ENCODE measurements at places on chromosomes 1 and 21.

- H3K36me3 ChIP-seq: no peaks in the 10 kb centered on the region
- no peak for DNase-seq
- H3K27ac ChIP-seq: no peak overlapping the region
- H3K27me3 ChIP-seq: no peaks in the 10 kb centered on the region
- H3K4me3 ChIP-seq: no peak overlapping the region
Observed at GRCh38 chr1:70072231-70072751, 133.1 kb downstream of the LRRC40 start.

DNA sequence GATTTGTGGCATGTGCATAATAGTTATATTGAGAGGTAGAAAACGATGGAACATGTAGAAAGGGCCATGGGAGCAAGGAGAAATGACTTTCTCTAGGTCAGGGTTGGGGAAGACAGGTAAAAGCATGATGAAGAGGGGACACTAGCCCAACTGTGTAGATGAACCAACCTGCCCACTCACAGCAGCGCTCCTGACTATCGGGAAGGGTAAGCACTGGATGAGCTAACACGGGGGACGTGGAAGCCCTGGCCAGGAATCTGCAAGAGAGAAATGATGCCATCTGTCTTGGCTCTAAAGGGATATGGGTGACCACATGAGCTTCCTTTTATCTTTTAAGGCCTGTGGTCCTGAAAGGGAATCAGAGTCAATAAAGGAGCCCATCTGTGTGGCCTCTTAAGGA, 36.2 kb upstream of the TMEM125 start:
- peaks cover 3% of the 10 kb centered on the region for H3K4me1 ChIP-seq
- H3K36me3 ChIP-seq: no peaks in the 10 kb centered on the region
- H3K27ac ChIP-seq: no peak overlapping the region
- DNase-seq: no peak
- H3K27me3 ChIP-seq: peaks cover 2% of the 10 kb centered on the region

DNA sequence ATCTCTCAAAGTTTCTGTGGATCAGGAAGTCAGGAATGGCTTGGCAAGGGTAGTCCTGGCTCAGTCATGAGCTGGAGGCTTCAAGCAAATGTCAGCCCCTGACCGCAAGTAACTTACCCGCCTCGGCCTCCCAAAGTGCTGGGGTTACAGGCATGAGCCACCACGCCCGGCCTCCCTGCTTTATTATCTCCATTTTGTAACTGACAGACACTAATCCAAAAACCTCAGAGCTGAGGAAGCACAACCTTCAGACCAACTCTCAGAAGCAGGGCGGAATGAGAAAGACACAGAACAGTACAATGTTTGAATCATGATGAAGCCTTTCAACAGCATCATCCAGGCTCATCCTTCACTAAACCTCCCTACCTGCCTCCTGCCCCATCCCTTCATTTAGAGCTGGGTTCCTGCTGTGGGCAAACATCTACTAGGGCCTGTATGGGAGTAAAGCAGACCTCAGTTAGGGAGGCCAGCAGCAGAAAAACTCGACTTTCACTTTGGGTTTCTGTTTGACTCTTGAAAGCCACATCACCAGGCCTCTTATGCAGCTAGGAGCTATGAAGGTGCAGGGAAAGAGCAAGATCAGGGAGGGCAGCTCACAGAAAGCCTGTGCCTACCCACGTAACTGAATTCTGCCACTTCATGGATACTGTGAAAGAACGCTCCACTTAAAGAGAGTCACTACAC, 84.4 kb upstream of the RAB4A start:
- H3K27me3 ChIP-seq: peaks cover 6% of the 10 kb centered on the region
- H3K4me3 ChIP-seq: no peak overlapping the region
- DNase-seq: peak; percentile 31
- no peaks in the 10 kb centered on the region for H3K36me3 ChIP-seq

GRCh38 chr1:24926563-24927249, 3.4 kb downstream of the RUNX3 start:
- H3K27ac ChIP-seq: peak overlapping the region; percentile 72
- H3K4me3 ChIP-seq: peak overlapping the region; percentile 93
- peaks cover 82% of the 10 kb centered on the region for H3K36me3 ChIP-seq
- no peak for DNase-seq

DNA sequence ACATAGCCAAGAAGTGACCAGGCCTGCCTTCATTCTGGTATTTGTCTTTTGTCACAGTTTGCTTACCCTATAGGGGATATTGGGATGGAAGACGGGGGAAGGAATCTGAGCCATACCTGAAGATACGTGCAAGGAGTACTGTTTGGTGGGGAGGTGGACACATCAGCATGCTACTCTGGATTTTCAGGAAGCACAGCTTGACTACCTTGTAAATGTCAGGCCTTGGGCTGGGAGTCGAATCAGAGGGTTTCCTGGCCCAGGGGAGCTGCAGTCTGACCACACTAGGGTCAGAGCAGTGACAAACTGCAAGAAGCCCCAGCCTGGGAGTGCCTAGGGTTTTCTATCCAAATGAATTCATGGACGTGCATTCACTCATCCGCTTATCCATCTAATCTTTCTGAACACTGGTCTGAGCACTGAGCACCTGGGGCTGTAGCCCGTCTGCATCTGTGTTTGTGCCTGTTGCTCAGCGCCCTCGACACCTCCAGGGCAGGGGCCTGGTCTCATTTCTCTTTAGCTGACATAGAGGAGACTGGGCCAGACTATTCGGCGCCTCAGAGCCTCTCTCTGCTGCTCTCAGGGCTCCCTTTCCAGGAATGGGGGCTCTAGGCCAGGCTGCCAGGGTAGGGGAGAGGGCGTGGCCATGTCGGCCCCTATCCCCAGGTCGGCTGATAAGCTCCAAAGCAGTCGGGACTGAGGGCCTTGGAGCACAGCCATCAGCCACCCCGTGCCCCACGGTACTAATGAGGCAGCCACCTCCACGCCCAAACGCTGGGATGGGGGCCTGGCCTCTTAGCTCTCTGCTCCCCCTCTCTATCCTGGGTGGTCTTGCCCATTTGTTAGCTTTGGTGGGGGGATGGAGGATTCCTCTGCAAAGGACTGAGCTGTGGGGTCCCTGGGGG, 47.0 kb upstream of the SLC2A1 start:
- DNase-seq: no peak
- no peaks in the 10 kb centered on the region for H3K36me3 ChIP-seq

- peaks cover 3% of the 10 kb centered on the region for H3K4me1 ChIP-seq
- H3K4me3 ChIP-seq: no peak overlapping the region
- no peak for DNase-seq
- peaks cover 11% of the 10 kb centered on the region for H3K27me3 ChIP-seq
Observed at GRCh38 chr1:24108334-24109165, 3.4 kb downstream of the MYOM3 start.

DNA sequence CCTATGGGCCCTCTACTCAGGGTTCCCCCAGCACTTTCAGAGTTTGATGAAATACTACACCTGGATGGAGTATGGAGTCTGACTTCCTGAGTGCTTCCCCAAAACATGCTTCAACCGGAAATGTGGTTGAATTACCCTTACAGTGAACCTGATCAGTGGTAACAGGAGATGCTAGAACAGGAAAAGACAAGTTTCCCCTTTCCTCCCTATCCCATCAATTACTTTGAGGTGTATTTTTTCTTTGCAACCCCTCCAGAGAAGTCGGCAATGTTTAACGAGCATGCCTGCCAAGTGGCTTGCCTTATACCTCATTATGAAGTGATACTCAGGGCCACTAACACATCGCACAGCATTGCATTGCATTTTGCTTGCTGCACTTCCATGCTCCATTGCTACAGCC, 7.0 kb downstream of the KRTAP15-1 start:
- no peak overlapping the region for H3K4me3 ChIP-seq
- H3K4me1 ChIP-seq: peaks cover 3% of the 10 kb centered on the region
- DNase-seq: no peak
- H3K27ac ChIP-seq: no peak overlapping the region
- peaks cover 2% of the 10 kb centered on the region for H3K27me3 ChIP-seq

DNA sequence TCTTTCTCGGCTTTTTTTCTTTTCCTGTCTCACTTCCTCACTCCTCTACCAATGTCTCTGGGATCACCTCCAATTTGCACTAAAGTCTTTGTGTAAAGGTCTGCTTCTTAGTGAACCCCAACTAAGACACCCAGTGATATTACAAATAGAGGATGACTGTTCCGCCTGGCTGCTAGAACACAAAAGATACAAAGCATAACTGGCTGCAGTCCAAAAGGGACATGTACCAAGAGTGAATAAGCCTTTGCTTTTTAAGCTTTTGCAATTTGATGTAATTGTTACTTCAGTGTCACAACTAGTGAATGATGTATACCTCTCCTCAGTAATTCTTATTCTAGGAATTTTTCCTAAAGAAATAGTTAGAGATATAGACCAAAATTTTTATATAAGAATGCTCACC, 82.8 kb upstream of the BEND5 start:
- no peak for DNase-seq
- H3K27ac ChIP-seq: no peak overlapping the region
- no peaks in the 10 kb centered on the region for H3K4me1 ChIP-seq
- H3K4me3 ChIP-seq: no peak overlapping the region

- H3K27me3 ChIP-seq: no peaks in the 10 kb centered on the region
- no peak overlapping the region for H3K4me3 ChIP-seq
- no peaks in the 10 kb centered on the region for H3K4me1 ChIP-seq
- DNase-seq: no peak
- no peak overlapping the region for H3K27ac ChIP-seq
Observed at GRCh38 chr1:17356387-17357026, 15.5 kb upstream of the PADI6 start.

GRCh38 chr1:167446966-167447365, 71.4 kb downstream of the CD247 start:
- peaks cover 67% of the 10 kb centered on the region for H3K36me3 ChIP-seq
- peaks cover 66% of the 10 kb centered on the region for H3K4me1 ChIP-seq
- H3K27me3 ChIP-seq: no peaks in the 10 kb centered on the region
- no peak for DNase-seq
- H3K4me3 ChIP-seq: peak overlapping the region; percentile 65
- H3K27ac ChIP-seq: peak overlapping the region; percentile 94

GRCh38 chr21:40972151-40972550, 125.2 kb upstream of the DSCAM start:
- no peaks in the 10 kb centered on the region for H3K4me1 ChIP-seq
- H3K4me3 ChIP-seq: no peak overlapping the region
- no peaks in the 10 kb centered on the region for H3K36me3 ChIP-seq
- DNase-seq: no peak
- no peak overlapping the region for H3K27ac ChIP-seq
- H3K27me3 ChIP-seq: no peaks in the 10 kb centered on the region

DNA sequence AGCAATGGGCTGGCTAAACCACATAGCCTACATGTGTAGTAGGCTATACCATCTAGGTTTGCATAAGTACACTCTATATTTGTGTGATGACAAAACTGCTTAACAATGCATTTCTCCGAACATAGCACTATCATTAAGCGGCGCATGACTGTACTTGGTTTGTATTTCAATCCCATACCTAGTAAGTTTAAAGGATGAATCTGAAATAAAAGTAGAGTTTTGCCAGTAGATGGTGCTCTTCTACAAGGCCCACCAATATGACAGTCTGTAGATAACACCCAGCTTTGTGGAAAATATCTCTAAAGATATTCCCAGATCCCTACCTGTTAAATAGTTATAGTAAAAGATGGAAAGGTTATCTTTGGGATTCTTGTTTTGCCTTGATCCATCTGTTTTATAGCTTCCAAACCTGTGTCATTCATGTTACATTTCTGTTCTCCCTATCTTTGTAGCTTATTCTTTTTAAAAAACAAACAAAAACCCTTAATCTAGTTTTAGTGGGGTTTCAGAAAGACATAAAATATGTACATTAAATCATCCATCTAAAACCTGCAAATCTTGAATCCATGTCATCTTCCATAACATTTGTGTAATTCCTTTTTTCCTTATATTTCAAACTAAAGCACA, 33.9 kb upstream of the ASPM start:
- no peaks in the 10 kb centered on the region for H3K27me3 ChIP-seq
- no peak overlapping the region for H3K4me3 ChIP-seq
- no peak for DNase-seq
- no peak overlapping the region for H3K27ac ChIP-seq
- H3K36me3 ChIP-seq: peaks cover 47% of the 10 kb centered on the region

DNA sequence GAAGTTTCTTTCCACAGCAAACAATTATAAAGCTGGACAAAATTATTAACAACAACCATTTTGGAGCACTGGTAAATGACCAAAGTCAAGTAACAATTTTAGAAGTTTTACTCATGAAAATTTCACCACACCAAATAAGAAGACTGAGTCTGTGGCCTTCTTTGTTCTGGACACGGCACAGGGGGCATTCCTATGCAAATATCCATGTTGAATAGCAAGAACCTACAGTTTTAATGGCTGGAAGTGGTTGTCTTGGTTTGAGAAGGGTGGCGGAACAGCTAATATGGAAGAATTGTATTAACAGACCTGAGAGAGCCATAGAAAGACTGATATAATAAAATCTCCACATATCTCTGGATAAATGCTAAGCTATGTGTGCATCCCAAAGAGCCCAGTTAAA, 29.4 kb upstream of the GADD45A start:
- no peaks in the 10 kb centered on the region for H3K36me3 ChIP-seq
- H3K27me3 ChIP-seq: peaks cover 28% of the 10 kb centered on the region
- DNase-seq: no peak
- H3K27ac ChIP-seq: no peak overlapping the region
- no peak overlapping the region for H3K4me3 ChIP-seq

GRCh38 chr1:100267284-100267683, 1.3 kb downstream of the RTCA start:
- peaks cover 30% of the 10 kb centered on the region for H3K4me1 ChIP-seq
- no peak for DNase-seq
- H3K27me3 ChIP-seq: no peaks in the 10 kb centered on the region
- H3K4me3 ChIP-seq: peak overlapping the region; percentile 99

DNA sequence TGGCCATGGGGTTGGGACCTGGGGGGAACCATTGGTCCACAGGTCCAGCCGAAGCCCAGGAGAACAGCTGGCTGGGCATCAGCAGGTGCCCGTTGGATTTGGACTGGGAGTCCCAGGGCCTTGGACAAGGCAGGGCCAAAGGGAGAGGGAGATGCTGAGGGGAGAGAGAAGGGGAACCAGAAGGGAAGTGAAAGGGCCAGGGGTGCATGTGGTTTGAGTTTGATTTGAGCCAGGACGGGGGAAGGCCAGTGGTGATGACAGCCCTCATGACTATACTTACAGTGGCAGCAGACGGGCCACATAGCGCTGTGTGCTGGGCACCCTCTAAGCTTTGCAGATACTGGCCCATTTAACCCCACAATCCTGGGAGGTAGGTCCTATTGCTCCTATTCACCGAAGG, 18.8 kb downstream of the AGRN start:
- H3K27me3 ChIP-seq: peaks cover 27% of the 10 kb centered on the region
- no peak for DNase-seq
- H3K4me3 ChIP-seq: peak overlapping the region; percentile 1
- H3K36me3 ChIP-seq: no peaks in the 10 kb centered on the region

GRCh38 chr1:1171161-1171545, 2.5 kb upstream of the TTLL10 start:
- H3K27me3 ChIP-seq: peaks cover 18% of the 10 kb centered on the region
- H3K4me3 ChIP-seq: no peak overlapping the region
- H3K4me1 ChIP-seq: peaks cover 5% of the 10 kb centered on the region
- DNase-seq: no peak
- no peaks in the 10 kb centered on the region for H3K36me3 ChIP-seq

DNA sequence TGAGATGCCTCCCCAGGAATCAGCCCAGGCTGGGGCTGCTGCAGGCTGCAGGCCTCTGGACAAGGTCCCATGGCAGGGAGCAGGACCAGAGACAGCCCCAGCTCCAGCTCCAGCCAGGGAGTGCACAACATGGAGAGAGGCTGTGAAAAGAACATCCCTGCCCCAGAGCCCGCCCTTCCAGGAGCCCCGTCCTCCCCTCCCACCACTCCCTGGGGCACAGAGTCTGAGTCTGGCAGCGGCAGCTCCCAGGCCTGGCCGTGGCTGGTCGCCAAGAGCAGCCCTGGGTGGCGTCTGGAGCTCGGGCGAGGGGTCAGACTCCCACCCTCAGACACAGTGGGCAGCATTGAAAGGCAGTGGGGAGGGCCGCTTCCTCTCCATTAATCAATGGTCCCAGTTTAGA, 37.8 kb downstream of the MEGF6 start:
- no peaks in the 10 kb centered on the region for H3K4me1 ChIP-seq
- H3K27me3 ChIP-seq: no peaks in the 10 kb centered on the region
- no peak overlapping the region for H3K4me3 ChIP-seq
- DNase-seq: no peak
- no peaks in the 10 kb centered on the region for H3K36me3 ChIP-seq

All from activated T-helper 2 cell treated with anti-CD3 and anti-CD28 coated beads, Interferon-gamma antibody, Interleukin-2, Interleukin-4, amounts not matched to agents 10 μg/mL and 5 μg/mL and 100 μg/mL, durations not matched to agents 14 hours and 24 hours and 36 hours (primary cell).